ENCODE measurements at places on chromosomes 7 and 10.
A peak's percentile ranks its signal among the peaks of the same experiment; 100 is the strongest.

DNA sequence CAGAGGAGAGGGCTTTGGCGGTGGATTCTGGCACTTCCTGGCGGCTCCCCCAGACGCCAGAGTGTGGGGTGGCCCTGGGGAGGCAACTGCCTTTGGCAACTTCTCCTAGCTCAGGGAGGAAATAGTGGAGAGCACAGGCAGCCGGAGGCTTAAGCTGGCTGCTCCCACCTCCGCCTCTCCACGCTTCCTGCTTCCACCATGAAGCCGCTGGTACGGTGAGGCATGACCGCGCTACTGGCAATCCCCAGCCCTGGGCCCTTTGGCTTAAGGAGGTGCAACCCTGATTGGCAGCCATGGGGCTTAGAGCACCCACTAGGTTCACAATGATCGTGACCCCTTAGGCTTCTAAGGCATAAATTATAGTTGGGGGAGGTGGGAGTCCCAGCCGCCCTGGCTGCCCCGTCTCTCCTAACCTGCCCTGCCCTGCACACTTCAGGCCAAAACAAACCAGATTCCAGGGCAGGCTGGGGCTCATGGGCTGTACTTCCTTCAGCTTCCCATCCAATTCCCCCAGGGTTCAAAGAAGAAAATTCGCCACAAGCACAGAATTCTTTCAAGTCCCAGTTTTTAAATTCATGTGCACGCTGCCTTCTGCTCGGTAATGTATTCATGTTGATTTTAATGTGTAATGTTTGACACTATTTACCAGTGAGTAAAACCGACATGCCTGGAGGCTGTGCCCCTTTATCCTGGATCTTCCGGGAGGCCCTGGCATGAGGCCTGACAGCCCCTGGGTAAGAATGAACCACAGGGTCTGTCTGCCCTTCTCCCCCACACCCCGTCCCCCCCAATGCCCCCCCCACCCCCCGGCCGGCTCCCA lies 90.7 kb upstream of the LRRC4 start:
- no peak for DNase-seq

GRCh38 chr10:73865459-73866442 lies 8.6 kb downstream of the CAMK2G start:
- no peak for DNase-seq

- peak; percentile 31 for DNase-seq
These were observed at the start of gene NDUFB2 for GRCh38 chr7:140696680-140697446. Gene NDUFB2 (plus strand): TSS chr7:140696708. CDS start chr7:140696745, 37 bp downstream.

GRCh38 chr10:93435621-93436397 lies 46.3 kb downstream of the MYOF start:
- no peak for DNase-seq

DNA sequence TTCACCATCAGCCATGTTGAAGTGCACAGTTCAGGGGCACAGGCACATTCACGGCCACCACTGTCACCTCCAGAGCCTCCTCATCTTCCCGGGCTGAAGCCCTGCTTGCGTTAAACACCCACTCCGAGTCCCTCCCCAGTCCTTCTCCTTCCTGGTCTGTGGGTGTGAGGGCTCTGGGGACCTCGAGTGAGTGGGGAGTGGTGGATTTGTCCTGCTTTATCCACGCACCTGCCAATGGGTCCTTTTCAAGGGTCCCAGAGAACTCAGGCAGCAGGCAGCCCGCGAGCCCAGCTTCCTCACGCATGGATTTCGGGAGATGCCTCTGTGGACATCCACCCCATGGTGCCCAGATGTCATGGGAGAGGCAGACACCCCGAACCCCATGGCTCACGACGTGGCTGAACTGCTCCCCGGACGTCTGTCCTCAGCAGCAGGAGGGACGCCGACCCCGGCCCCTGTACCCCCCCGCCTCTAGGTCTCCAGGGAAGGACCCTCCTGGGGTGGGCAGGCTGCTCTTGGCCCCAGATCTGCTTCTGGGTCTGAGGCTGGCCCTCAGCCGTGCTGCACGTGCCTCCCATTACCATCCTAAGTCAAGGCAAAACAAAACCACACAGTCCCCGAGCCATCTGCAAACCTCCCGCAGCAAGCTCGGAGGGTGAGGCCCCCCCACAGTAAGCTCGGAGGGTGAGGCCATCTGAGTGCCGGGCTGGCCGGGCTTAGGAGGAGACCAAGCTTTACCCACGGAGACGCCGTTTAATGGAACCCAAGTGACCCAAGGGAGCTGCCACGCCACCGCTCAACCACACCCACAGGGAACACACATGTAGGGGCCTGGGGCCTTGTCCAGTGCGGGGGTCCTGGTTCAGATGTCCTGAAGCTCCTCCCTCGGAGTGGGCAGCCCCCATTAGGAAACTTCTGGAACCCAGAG lies 9.0 kb downstream of the CYP2W1 start:
- no peak for DNase-seq

DNA sequence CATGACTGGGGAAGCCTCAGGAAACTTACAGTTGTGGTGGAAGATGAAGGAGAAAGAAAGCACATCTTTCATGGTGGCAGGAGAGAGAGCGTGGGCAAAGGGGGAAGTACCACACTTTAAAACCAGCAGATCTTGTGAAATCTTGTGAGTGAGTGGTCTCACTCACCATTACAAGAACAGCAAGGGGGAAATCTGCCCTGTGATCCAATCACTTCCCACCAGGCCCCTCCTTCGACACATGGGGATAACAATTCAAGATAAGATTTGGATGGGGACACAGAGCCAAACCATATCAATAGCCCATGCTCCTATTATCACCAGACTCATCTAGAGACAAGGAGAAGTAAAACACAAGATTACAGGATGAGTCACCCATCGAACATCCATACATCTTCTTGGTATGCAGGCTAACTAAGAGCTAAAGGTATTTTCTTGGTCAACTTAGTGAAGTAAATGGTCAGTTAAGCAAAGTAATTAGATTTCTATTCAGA lies 55.3 kb upstream of the YAE1 start:
- no peak for DNase-seq

DNA sequence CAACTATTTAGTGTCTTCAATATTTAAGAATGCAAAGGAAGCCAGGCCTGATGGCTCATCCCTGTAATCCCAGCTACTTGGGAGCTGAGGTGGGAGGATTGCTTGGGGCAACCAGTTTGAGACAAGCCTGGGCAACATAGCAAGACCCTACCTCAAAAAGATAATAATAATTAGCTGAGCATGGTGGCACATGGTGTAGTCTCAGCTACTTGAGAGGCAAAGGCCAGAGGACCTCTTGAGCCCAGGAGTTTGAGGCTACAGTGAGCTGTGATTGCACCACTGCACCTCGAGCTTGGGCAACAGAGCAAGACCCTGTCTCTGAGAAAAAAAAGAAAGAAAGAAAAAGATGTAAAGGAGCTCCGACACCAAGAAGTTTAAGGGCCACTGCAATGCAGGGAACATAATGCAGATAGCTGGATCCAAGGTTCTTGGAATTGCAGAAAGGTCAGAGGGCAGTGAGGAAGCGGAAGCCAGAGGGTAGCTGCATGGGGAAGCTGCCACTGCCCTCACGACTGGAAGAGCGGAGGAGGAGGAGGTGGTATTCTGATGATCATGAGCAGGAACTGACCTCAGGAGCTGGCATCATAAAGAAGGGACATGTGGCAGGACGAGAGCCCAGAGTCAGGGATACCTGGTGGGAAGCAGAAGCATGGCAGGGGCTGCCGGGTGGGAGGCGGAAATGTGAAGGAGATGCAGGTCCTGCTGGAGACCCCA lies 60.2 kb upstream of the PODXL start:
- no peak for DNase-seq

DNA sequence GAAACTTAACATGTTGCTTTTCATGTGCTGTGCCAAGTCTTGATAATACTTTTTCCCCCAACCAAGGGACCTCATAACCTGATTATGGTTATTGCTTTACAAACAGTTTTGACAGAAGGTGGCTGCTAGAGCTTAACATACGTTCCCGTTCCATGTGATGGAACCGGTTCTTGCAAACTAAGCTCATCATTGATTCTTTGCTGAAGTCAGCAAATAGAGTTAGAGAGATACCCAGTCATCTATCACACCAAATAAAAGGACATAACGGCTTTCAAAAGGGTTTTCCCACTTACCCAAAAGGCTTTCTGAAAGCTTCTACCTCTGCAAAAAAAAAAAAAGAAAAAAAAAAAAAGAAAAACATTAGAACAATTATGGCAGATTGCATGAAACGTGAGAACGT lies 230.3 kb upstream of the MDFIC start:
- no peak for DNase-seq

DNA sequence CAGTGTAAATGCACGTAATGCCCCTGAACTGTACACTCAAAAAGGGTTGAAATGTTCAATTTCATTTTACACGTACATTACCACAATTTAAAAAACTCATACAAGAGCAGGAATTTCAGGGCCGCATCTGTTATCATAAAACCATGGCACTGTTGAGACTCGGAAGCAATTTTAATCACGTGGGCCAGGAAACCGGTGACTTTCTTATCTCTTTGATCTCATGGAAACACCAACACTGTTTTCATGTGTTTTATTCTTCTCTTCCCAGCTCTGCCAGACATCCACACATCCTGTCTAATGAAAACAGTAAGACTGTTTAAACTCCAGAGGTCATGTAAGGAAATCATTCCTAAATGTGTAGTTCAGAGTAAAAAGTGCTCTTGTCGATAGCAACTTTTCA lies 35.9 kb downstream of the PTPRE start:
- no peak for DNase-seq

DNA sequence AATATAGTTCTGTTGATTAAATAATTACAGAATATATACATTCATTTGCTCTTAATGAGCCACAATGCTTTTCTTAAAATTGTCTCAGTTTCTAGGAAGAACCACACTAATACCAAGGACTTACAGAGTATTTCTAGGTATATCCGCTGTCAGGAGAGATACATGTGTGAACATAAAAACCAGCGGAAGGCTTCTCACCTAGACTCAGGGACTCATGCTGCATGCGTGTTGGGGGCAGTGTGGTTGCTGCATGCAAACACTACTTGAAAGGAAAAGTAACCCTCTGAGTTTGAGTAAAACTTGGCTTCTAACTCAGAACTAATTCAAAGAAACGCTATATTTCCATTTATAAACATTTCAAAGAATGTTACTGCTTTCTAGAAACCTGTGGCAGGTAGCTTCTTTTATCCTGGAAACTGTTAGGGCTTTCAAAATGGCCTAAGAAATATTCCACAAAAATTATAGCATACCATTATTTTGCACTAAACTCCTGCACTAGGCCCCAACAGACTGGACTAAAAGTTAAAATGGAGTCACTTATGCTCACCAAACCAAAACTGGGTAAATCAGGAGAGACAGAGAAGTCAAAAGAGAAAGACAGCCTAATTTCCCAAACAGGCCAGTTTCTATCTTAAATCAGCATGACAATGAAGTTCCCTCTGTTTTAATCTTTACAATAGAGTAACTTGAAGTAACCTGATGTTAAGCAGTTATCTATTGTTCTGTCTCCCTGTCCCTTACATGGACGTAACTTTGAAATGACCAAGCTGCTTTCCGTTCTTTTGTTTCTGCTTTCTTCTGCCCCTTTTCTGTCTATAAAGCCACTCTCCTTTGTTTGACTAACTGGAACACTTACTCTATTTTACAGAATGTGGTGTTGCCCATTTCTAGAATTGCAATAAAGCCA lies 95.2 kb upstream of the FAM133B start:
- peak; percentile 21 for DNase-seq

GRCh38 chr10:32190890-32191491 lies 134.8 kb upstream of the KIF5B start:
- DNase-seq, result no peak

DNA sequence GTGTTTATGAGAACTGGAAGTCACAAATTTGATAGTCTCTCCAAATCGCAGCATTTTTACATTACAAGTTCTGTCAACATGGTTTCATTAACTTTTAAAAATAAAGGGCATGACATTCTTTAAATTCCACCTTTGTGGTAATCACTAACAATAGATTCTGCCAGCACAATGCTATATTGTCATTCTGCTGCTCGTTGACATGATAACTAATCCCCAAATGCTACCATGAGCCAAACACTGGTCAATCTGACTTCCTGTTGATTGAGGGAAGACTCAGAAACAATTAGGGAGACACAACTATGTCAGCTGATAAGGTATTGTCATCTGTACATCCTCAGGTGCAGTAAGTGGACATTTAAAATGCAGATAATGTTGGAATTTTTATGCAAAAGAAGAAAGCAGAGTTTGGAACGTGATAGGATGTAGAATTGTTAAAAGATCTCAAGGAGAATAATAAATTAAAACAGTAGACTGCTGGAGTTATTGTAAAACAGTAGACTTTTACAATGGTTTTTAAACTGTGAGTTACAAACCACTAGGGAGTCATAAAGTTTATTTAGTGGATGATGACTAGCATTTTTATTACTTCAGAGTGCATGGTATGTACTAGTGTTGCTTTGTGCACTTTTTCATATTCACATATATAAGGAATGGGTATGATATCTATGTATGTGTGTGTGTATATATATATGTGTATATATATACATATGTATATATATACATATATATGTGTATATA lies 126.4 kb upstream of the DKK1 start:
- DNase-seq, result no peak

- no peak for DNase-seq
These were observed 348.6 kb downstream of the AUTS2 start for GRCh38 chr7:69946901-69947300.

All from stimulated activated CD8-positive, alpha-beta memory T cell treated with anti-CD3 and anti-CD28 coated beads, Interleukin-7, amount 100 ng/mL, for 24 hours (primary cell).